Aorta (tissue), 5 donors: ENCODE measurements at places on chromosomes 12 and 14. TPM values are rescaled to one million over a fixed set of nuclear protein-coding genes. Genes with fewer than 3 reads are reported as not detected.

- DNase-seq = no peak
These were observed 156.3 kb downstream of the RIMBP2 start for GRCh38 chr12:130559806-130560205.

- DNase-seq = no peak
These were observed 24.7 kb downstream of the BTBD6 start for GRCh38 chr14:105273062-105273461.

GRCh38 chr12:41604830-41605229 is 416.7 kb downstream of the PDZRN4 start:
- DNase-seq = no peak

GRCh38 chr14:48008646-48009045 is 333.2 kb upstream of the MDGA2 start:
- no peak for DNase-seq

GRCh38 chr12:116354950-116355783 is 77.7 kb upstream of the MED13L start:
- no peak for DNase-seq

DNA sequence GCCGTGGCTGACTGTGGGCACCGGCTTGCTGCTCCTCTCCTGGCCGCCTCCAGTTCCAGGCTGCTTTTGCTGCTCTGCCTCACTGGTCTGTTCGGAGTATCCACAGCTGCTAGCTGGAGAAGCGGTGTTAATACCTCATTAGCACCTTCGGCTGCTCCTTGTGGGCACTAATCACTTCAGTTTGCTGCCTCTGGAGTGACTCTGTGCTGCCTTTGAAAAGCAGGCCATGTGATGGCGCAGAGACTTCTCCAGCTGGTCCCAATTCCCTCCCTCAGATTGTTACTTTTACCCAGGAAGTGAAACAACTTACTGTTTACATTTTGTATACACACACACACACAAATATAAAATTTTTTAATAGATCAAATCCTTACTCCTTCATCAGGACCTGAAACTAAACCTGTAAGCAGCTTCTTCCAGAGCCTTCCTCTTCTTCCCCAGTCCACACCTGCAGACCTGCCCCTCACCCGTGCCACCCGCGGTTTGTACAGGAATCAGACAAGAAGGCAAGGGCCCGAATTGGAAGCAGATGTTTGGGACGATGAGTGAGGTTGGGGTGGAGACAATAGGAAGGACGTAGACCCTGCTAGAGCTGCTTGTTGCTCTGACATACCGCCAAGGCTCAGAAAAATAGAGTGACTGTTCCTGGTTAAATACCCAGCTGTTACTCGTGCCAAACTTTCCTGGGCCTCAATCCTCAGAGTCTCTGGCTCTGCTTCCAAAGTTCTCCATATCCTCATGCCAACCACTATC is 41.5 kb upstream of the LTBP2 start:
- no peak for DNase-seq

- no peak for DNase-seq
These were observed 14.0 kb upstream of the C12orf71 start for GRCh38 chr12:27096420-27096819.

CHFR gene
- 53.4 TPM for total RNA-seq

IFNG-AS1 gene
- 0.54 TPM for total RNA-seq
